GM23248 (cell line): ENCODE measurements at places on chromosomes 7 and 10. TPM values are rescaled to one million over a fixed set of nuclear protein-coding genes. Genes with fewer than 3 reads are reported as not detected.

GRCh38 chr10:102817175-102817574 lies 20.0 kb downstream of the CYP17A1 start:
- DNase-seq, result no peak

GRCh38 chr7:92850516-92850915 lies 14.1 kb upstream of the CDK6 start:
- no peak for DNase-seq

DNA sequence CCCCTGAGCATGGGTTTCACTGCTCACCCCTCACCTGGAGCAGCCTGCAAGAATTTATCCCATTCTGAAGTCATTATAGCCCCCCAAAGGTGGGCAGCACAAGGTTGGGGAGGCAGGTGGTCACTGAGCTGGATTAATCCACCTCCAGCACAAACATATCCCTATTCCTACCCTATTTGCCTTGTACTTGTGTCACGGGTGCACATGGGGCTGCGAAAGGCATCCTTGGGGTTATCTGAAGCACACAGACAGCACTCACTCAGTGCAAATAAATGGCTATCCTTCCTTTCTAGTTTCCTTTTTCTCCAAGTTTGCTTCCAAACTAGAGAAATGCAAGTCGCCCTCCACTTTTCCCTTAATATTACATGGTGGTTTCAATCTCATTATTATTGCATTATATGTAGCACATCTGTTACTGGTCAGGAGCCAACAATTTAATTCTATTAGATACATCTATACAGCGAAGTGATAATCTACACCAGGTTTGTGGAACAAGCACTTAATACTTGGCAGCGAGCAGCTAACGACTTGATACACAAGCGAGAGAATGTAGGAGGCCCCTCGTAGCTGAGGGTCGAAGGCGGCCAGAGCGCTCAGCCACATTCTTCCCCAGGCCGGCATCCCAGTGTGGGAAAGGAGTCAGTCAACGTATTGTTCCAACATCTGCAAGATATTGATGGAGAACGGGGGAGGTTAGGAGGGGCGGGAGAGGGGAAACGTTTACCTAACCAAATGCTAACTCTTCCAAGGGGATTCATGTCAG lies 121.3 kb upstream of the HABP2 start:
- DNase-seq, result no peak

Gene OR2A5
- not detected in 2 replicates for polyA plus RNA-seq

Gene RINT1
- polyA plus RNA-seq, result 24.1 and 24.7 TPM in 2 replicates
